ENCODE measurements at places on chromosomes 6 and 20.

DNA sequence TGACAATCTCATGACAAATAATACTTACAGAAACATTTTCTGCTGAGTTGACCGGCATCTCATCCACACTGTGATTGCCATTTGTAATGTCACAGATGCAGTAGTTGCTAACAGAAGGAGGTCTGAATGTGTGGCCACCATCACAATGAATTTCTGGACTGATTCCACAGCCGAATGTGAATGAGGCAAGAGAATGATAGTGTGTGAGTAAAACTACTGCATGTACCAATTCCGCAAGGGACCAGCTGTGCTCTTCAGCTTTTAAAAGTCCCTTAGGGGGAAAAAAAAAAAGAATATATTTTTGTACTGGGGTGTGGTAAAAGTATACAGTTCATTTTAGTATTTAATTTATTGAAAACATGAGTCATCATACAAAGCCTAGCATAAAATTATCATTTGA is 96.2 kb downstream of the SESN1 start:
- no peak for DNase-seq

DNA sequence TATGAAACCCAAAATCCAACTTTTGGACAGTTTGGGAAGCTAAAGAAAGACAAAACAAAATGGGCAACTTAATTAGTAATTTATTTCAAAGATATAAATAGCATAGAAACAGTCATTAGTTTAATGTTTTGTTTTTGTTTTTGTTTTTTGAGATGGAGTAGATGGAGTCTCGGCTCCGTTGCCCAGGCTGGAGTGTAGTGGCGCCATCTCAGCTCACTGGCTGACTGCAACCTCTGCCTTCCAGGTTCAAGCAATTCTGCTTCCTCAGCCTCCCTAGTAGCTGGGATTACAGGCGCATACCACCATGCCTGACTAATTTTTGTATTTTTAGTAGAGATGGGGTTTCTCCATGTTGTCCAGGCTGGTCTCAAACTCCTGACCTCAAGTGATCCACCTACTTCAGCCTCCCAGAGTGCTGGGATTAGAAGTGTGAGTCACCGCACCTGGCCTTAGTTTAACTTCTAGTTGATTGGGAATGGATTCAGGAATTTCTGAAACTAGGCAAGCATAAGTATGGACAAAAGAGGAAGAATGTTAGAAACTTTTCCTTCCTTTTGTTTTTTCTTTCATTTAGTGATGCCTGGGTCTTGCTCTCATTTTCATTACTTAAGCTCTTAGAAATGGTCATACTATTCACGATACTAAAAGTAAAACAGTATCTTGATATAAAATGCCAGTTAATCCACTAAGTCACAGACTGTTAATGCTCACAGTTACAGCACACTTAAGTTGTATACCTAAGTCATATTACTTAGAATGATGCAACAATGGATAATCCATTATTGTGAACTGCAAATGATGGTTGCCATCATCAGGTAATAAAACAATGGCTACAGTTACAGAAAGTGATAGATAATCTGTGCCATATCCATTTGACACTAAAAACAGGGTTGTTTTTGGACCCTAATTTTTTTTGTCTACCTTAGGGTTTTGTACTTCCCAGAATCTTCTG is 8.2 kb downstream of the SENP6 start:
- DNase-seq, result no peak

DNA sequence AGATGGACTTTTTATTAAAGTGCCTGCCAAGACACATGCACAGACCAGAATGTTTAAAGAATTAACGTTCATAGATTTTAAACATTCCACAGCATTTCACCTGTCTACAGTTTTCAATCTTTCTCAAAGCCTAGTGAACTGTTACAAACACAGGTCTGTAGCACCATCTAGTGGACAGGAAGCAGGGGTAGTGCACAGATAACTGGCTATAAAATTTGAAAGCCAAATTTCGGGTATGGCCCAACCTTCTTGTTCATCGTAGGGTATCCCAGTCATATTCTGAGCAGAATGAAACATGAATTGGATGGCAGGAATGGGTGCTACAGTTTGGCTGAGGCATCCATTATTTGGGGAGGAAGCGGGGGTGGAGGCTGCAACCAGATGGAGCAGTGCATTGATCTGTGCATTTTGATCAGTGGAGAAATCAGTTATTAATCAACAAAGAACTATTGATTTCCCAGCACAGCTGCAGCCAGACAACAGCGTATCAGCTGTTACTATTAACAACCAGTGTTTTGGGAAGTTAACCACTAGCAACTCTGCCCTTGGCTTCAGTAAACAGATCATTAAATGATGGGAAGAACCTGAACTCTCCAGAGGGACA is 56.1 kb upstream of the B3GAT2 start:
- no peak for DNase-seq

DNA sequence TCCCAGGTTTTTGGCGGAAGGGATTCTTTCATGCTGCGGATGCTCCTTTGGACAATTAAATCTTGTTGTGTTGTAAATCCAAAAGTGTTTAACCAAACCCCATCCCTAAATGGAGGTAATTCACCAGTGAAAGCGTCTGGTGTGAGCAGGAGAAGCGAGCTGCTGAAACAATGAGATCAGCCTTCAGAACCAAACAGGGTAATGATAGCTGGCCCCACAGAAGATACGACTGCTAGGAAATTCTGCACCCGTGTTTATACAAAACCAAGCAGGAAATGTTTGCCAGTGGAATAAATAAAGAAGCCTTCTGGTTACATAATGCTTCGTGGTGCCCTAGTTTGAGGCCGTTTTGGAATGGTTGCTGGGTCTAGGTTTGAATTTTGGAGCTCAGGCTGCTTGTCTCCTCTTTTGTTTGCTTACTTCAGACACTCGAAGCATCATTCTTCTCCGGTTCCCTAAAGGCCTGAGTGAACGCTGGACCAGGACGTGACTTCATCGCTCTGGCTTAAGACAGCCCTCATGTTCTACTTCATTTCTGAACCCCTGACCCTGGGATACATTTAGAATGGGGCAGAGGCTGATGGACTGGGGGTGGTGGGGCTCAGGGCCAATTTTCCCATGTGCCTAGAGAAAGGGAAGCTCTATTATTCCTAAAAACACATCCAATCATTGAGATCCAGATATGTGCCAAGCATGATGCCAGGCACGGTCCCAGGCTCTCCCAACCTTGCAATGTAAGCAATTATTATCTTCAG is 61.6 kb upstream of the JAG1 start:
- DNase-seq, result no peak

All from activated T-cell treated with anti-CD3 and anti-CD28 coated beads for 48 hours (primary cell).